ENCODE measurements at places on chromosomes 13 and 19.

- DNase-seq = no peak
Observed at GRCh38 chr19:10069046-10069445, 17.1 kb upstream of the SHFL start.

GRCh38 chr13:29548722-29549121, 46.8 kb downstream of the SLC7A1 start:
- no peak for DNase-seq

GRCh38 chr13:110416131-110417025, 109.3 kb downstream of the COL4A2 start:
- no peak for DNase-seq

DNA sequence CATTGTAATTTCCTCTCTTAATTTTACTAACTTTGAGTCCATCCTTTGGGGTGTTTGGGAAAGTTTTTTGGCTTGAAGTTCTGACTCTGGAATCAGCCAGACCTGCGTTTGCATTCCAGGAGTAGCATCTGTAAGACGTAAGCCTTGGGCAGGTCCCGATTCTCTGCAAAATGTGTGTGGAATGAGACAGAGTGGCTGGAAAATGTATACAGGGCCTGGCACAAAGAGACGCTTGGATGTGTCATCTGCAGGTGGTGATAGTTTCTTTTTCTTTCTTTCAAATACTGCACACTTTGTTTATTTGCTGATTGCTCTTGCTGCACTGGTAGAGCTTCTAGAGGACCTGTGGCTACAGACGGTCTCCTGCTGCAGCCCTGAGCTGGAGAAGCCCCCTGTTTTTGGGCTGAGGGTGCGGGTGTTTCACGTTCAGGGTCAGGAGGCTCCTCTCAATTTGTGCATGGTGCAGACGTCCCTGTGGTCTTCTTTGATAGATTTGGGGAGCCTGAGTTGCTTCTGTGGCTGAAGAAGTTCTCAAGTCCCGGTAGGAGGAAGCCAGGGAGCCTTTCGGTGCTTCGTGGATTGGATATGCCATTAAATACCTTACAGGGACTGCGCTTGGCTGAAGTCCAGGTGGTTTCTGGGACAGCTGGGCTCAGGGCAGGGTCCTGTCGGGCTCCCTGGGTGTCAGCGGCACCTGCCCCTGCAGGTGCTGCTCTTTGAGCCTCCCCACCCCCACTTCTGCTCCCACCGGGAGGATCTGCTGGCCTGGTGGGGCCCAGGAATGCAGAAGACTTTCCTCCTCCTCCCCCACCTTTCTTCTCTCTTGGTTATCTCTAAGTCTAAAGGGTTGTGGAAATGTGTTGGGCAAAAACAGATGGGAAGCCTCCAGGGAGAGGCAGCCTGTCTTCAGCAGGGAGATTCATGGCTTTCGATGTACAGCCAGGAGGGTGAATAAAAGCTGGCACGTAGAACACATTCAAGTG, 44.0 kb upstream of the GAS6 start:
- DNase-seq = no peak

DNA sequence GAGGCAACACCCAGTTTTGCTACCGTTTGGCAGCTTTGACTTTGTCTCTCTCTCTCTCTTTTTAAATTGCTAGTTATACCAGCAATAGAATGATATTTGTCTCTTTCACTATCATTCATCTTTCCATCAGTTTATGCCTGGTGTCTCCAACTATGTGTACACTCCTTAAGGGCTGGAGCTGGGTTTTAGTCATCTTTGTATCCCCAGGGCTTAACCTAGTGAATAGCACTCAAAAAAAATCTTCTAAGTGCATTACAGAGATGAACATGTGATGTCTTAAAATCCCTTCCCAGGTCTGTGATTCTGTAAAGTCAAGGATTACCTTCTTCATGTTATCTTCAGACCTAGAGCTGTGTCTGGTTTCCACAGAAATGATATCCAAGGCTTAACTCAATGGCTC, 7.8 kb upstream of the UBL3 start:
- no peak for DNase-seq
